ENCODE measurements at places on chromosomes 16 and 17.

- H3K27ac ChIP-seq = peak overlapping the region; percentile 71
- peaks cover 28% of the 10 kb centered on the region for H3K27me3 ChIP-seq
- peaks cover 4% of the 10 kb centered on the region for H3K36me3 ChIP-seq
- H3K4me1 ChIP-seq = peaks cover 57% of the 10 kb centered on the region
- DNase-seq = peak; percentile 74
- H3K4me3 ChIP-seq = no peak overlapping the region
Observed at GRCh38 chr17:36092230-36092629, 2.3 kb upstream of the CCL3 start.

DNA sequence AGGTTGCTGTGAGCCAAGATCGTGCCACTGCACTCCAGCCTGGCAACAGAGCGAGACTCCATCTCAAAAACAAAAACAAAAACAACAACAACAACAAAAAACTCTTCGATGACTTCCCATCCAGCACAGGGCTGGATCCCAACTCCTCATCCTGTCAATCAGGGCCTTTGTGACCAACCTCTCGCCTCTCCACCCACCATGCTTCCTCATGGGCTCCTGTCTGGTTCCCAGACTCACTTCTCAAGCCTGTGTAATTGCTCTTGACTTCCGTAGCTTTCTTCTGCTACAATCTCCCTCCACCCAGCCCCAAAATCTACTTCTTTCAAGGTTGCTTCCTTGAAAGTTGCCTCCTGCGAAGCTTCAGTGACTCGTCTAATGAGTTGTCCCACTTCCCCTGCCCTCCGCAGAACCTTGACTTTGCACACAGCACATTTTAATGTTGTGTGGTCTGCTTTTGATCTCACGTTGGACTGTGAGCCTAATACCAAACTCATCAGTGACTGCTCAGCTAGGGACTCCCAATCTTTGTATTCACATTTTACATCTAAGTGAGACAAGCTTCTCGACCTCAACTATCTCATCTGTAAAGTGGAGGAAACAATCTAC is 936 bp upstream of the RASL10B start:
- H3K4me3 ChIP-seq = no peak overlapping the region
- no peak for DNase-seq
- H3K27ac ChIP-seq = no peak overlapping the region
- H3K36me3 ChIP-seq = peaks cover 6% of the 10 kb centered on the region

- peak; percentile 81 for DNase-seq
- peaks cover 34% of the 10 kb centered on the region for H3K4me1 ChIP-seq
- H3K36me3 ChIP-seq = no peaks in the 10 kb centered on the region
- H3K4me3 ChIP-seq = peak overlapping the region; percentile 53
Observed at GRCh38 chr16:57592591-57593003, 35.8 kb upstream of the ADGRG1 start.

DNA sequence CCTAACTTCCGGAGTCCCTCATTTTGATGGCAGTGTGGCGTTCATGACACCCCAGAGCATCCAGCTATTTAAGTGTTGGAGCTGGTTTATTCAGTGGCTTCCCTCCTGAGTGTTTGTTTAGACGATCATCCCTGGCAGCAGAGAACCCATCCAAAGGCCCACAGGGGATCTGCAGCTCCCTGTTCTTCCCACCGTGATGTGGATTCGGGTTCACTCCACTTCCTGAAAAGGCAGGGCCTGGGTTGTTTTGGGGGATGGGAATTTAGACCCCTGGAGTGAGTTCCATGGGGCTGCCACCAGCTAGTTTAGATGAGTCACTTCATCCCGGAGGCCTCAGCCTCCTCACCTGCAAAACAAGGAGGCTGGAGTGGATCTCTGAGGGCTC is 2.3 kb downstream of the KSR1 start:
- H3K27me3 ChIP-seq = no peaks in the 10 kb centered on the region
- peaks cover 60% of the 10 kb centered on the region for H3K4me1 ChIP-seq
- no peak for DNase-seq
- peaks cover 3% of the 10 kb centered on the region for H3K36me3 ChIP-seq

DNA sequence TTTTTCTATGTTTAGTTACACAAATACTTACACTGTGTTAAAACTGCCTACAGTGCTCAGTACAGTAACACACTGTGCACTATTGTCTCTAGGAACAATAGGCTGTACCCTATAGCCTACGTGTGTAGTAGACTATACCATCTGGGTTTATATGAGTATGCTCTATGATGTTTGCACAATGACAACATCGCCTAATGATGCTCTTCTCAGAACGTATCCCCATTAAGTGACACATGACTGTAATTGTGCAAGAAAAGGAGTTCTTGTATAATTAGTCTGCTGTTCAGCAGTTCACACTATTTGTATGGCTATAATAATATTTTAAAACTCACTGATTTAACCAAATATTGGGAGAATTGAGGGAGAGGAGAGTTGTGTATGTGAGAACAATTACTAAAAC is 173.7 kb downstream of the TRIM37 start:
- H3K36me3 ChIP-seq = no peaks in the 10 kb centered on the region
- H3K27ac ChIP-seq = no peak overlapping the region
- no peak for DNase-seq
- peaks cover 3% of the 10 kb centered on the region for H3K27me3 ChIP-seq
- H3K4me1 ChIP-seq = no peaks in the 10 kb centered on the region
- H3K4me3 ChIP-seq = no peak overlapping the region

DNA sequence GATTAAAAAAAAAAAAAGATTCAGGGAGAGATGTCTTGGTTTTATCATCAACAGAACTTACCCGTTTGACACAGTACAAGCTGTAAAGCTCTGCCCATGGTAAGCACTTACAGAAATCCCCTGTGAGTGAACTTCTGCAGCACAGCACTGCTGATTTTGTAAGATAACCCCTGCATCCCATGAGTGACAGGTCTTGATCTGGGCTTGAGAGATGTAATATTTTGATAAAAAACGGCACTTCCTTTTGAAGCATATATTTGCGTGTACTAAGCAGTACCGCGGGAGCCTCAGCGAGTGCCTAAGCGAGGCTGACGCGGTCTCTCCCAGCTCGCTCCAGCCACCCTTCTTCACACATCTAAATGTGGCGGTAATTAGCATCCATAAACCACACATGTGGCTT is 50.5 kb downstream of the IKZF3 start:
- peaks cover 31% of the 10 kb centered on the region for H3K36me3 ChIP-seq
- H3K27ac ChIP-seq = peak overlapping the region; percentile 89
- peak; percentile 64 for DNase-seq
- H3K4me1 ChIP-seq = peaks cover 70% of the 10 kb centered on the region
- peak overlapping the region; percentile 70 for H3K4me3 ChIP-seq

GRCh38 chr16:66847533-66848067 is 3.4 kb downstream of the CA7 start:
- H3K4me3 ChIP-seq = no peak overlapping the region
- H3K4me1 ChIP-seq = peaks cover 13% of the 10 kb centered on the region
- no peak for DNase-seq
- peaks cover 32% of the 10 kb centered on the region for H3K27me3 ChIP-seq

DNA sequence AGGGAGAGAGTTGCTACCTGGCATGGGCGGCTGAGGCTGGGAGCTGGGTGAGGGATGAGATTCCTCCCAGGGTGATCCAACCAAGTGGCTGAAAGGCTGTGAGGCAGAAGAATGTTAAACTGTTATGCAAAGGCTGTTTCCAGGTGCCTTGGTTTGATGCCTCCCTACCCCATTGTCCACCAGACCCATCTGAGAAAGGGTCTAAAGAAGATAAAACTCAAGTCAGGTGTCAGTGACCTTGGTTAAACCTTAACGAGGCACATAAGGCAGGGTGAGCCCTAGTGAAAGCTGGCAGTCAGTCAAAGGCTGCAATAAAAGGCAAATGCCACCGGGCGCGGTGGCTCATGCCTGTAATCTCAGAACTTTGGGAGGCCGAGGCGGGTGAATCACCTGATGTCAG is 23.8 kb downstream of the LDHD start:
- H3K4me3 ChIP-seq = no peak overlapping the region
- peak overlapping the region; percentile 23 for H3K27ac ChIP-seq
- H3K36me3 ChIP-seq = peaks cover 3% of the 10 kb centered on the region
- DNase-seq = no peak

GRCh38 chr17:39100530-39100929 is 50.9 kb downstream of the PLXDC1 start:
- no peaks in the 10 kb centered on the region for H3K36me3 ChIP-seq
- no peaks in the 10 kb centered on the region for H3K27me3 ChIP-seq
- no peak overlapping the region for H3K27ac ChIP-seq

DNA sequence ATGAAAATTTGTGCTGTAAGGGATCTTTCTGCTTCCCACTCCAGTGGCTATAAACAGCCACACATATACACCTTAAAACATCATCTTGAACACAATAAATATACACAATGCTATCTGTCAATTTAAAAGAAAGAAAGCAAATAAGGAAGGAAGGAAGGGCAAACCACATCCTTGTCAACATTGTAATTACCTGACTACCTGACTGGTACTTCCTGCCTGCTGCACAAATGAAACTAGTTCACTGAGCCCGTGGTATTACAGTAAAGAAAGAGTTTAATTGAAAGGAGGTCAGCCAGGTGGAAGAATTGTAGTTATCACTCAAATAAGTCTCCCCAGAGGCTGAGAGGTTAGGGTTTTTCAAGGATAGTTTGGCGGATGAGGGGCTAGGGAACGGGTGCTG is 344.4 kb upstream of the ASIC2 start:
- no peak overlapping the region for H3K27ac ChIP-seq
- H3K4me3 ChIP-seq = no peak overlapping the region
- no peaks in the 10 kb centered on the region for H3K27me3 ChIP-seq
- DNase-seq = no peak

- H3K4me3 ChIP-seq = no peak overlapping the region
- peaks cover 29% of the 10 kb centered on the region for H3K36me3 ChIP-seq
- H3K4me1 ChIP-seq = peaks cover 4% of the 10 kb centered on the region
- H3K27me3 ChIP-seq = no peaks in the 10 kb centered on the region
- DNase-seq = no peak
- H3K27ac ChIP-seq = no peak overlapping the region
Observed at GRCh38 chr17:530851-531250, 178.2 kb upstream of the RPH3AL start.

GRCh38 chr17:64107500-64108236 is 22.3 kb downstream of the ERN1 start:
- peak overlapping the region; percentile 81 for H3K27ac ChIP-seq
- no peak overlapping the region for H3K4me3 ChIP-seq
- peaks cover 12% of the 10 kb centered on the region for H3K36me3 ChIP-seq
- no peaks in the 10 kb centered on the region for H3K27me3 ChIP-seq
- DNase-seq = no peak

DNA sequence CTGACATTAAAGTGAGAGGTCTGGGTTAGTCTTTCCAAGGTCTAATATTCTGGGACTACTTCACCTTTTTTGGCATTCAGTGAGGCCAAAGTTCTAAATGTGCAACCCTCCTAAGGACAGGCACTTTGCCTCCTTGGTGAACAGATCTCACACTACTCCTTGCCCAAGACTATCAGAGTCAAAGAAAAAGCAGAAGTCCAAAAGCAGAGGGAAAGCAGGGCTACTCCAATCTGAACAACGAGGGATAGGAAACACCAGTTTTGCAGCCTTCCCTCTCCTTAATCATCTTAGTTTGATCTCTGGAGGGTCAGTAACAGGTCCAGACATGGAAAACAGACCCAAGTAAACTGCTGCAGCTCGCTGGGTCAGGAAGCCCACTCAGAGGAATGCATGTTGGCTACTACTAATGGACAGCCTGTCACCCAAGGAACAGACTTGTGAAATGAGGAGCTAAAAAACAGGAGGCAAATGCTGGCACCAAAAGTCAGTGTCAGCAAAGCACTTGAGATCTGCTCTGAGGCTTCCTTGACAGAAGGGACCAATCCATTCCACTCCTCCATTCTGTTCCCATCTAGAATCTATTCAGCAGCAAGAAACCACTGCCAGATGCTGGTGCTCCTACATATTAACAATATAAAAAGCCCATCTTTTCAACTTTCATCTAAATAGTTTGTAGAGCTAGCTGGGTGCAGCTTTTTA is 29.9 kb downstream of the DCUN1D3 start:
- H3K4me1 ChIP-seq = peaks cover 46% of the 10 kb centered on the region
- no peak for DNase-seq
- H3K27ac ChIP-seq = no peak overlapping the region
- no peaks in the 10 kb centered on the region for H3K27me3 ChIP-seq
- peaks cover 2% of the 10 kb centered on the region for H3K36me3 ChIP-seq

DNA sequence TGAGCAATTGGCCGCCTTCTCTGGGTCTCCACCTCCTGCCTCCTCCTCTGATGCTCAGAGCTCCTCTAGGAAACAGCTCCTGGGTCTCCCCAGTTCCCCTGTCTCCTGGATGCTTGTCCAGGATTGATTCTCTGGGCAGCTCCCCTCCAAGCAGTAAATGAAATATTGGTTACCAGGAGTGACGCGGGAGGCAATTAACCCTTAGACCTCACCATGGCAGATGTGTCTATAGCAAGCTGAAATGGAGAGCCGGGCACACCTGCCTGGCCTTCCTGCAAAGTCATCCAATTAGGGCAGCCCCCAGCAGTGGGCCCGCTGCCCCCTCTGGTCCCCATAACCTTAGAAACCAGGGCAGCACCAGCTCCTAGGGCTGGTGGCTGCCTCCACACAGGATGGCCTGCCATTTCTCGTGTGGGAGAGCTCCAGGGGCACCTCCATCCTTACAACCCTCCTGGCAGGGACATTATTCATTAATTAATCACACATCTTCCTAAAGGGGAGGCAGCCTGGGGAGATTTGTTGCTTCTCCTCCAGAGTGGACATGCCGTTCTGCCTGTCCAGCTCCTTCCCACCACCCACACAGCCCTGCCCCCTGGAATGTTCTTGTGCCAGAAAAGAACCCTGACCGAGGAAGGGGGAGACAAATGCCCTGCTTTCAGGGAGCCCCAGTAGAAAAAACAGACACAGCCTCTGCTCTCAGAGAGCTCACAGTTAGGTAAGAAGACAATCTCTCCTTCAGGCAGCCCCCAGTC is 8.3 kb upstream of the KIF18B start:
- peaks cover 19% of the 10 kb centered on the region for H3K27me3 ChIP-seq
- DNase-seq = no peak
- H3K4me1 ChIP-seq = peaks cover 4% of the 10 kb centered on the region
- no peak overlapping the region for H3K4me3 ChIP-seq
- no peak overlapping the region for H3K27ac ChIP-seq
- no peaks in the 10 kb centered on the region for H3K36me3 ChIP-seq

GRCh38 chr16:73670836-73671820 is 623.2 kb upstream of the ZFHX3 start:
- no peaks in the 10 kb centered on the region for H3K36me3 ChIP-seq
- H3K27me3 ChIP-seq = no peaks in the 10 kb centered on the region
- H3K4me1 ChIP-seq = no peaks in the 10 kb centered on the region
- no peak overlapping the region for H3K4me3 ChIP-seq
- DNase-seq = no peak

- no peak for DNase-seq
- H3K27me3 ChIP-seq = no peaks in the 10 kb centered on the region
- H3K36me3 ChIP-seq = no peaks in the 10 kb centered on the region
- peaks cover 6% of the 10 kb centered on the region for H3K4me1 ChIP-seq
Observed at GRCh38 chr17:1126250-1126797, 53.5 kb downstream of the ABR start.

- H3K4me3 ChIP-seq = no peak overlapping the region
- peaks cover 18% of the 10 kb centered on the region for H3K4me1 ChIP-seq
- H3K27ac ChIP-seq = no peak overlapping the region
Observed at GRCh38 chr16:89858973-89859614, 14.3 kb upstream of the TCF25 start.

DNA sequence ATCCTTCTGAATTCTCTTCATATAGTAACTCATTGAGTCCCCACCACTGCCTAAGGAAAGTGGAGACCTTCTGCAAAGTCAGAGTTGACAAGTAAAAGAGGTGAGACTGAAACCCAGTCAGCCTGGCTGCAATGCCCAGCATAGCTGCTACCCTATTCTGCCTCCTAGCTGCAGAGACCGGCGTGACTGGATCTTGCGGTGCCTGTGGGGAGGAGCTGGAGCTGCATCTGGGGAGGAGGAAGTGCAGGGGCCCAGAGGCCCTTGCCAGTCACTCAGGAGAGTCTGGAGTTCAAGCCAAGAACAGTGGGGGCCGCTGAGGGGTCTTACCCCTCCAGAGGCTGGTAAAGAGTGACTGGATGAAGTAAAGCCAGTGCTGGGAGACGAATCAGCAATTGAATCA is 35.0 kb upstream of the ZNF423 start:
- H3K27me3 ChIP-seq = peaks cover 11% of the 10 kb centered on the region
- peak; percentile 51 for DNase-seq
- no peak overlapping the region for H3K27ac ChIP-seq
- H3K36me3 ChIP-seq = no peaks in the 10 kb centered on the region

Measured in activated CD4-positive, alpha-beta memory T cell treated with anti-CD3 and anti-CD28 coated beads for 36 hours (primary cell).